ENCODE measurements at places on chromosomes 3 and 15. TPM values are rescaled to one million over a fixed set of nuclear protein-coding genes. Genes with fewer than 3 reads are reported as not detected.

STXBP5L gene
- total RNA-seq, result not detected

CYP1A2 gene
- total RNA-seq, result not detected

GRCh38 chr3:138119423-138119766 lies 4.0 kb upstream of the DZIP1L start:
- H3K4me3 ChIP-seq, result no peak overlapping the region
- peaks cover 8% of the 10 kb centered on the region for H3K4me1 ChIP-seq

DNA sequence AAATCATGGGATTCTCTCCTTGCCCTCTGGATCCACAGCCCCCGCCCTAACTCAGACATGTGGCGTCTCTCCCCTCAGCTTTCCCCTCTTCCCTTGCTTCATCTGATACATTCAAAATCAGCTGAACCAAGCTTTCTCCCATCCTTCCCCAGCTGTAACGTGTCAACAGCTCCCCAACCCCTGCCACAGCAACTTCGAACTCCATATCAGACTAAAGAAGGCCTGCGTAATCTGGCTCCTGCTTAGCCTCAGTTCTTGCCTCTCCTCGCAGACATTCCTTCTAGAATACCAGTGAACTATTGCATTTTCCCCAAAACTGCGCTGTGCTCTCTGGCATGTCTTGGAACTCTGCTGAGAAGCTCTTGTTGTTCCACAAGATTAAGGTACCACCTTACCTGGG lies 18.3 kb downstream of the B4GALT4 start:
- no peak overlapping the region for H3K4me3 ChIP-seq
- no peaks in the 10 kb centered on the region for H3K27me3 ChIP-seq
- DNase-seq, result no peak
- no peak overlapping the region for H3K27ac ChIP-seq
- H3K4me1 ChIP-seq, result peaks cover 23% of the 10 kb centered on the region

GRCh38 chr3:141103067-141103466 lies 51.9 kb downstream of the SPSB4 start:
- H3K27me3 ChIP-seq, result no peaks in the 10 kb centered on the region
- no peak overlapping the region for H3K4me3 ChIP-seq
- DNase-seq, result no peak
- no peak overlapping the region for H3K27ac ChIP-seq
- no peaks in the 10 kb centered on the region for H3K36me3 ChIP-seq

Measured in activated CD4-positive, alpha-beta T cell treated with anti-CD3 and anti-CD28 coated beads, Interleukin-2, amount 10 ng/mL, durations not matched to agents 24 days and 14 days (primary cell).